ENCODE measurements at places on chromosomes 5 and 9. TPM values are rescaled to one million over a fixed set of nuclear protein-coding genes. Genes with fewer than 3 reads are reported as not detected.

GRCh38 chr5:3265131-3265885, 330.3 kb upstream of the IRX1 start:
- no peak for DNase-seq

DNA sequence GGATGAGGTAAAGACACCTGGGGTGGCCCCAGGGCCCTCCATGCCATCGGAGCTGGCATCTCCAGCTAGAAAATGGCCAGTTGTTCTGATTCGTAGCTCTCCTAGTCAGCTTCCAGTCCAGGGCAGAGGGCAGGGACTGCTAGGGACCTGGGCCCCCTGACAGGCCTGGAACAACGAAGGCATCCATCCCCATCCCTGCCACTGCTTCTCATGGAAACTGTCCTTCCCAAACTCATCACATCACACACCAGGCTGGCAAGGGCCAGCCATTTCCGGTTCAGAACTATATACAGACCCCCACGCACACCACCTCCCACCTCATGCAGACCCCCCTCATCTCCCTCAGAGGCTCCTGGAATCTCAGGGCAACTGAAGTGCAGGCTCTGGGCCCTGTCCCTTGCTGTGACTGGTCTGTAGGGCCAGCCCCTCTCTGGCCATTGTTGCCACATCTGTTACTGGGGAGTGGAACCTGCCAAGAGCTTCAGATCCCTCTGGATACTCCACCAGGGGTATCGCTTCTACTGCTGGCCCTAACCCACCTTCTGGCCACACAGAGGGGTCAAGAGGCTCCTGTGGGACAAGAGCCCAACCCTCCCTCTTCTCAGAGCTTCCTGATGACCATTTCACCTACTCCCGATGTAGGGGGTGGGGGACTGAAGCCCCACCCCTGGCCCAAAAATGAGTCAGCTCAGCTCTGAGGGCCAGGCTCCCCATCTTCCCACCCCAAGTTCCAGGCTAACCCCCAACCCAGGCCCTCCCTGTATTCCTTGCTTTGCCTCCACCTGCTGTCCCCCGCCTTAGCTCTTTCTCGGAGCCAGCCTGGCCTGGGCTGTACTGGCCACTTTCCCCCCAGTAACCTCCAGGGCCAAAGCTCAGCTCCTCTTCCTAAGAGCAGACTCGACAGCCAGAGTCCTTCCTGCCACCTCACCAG, 1.2 kb upstream of the MZB1 start:
- no peak for DNase-seq

GRCh38 chr5:29972597-29972996, 1220.9 kb upstream of the CDH6 start:
- no peak for DNase-seq

The ADGRD2 gene
- not detected for total RNA-seq

DNA sequence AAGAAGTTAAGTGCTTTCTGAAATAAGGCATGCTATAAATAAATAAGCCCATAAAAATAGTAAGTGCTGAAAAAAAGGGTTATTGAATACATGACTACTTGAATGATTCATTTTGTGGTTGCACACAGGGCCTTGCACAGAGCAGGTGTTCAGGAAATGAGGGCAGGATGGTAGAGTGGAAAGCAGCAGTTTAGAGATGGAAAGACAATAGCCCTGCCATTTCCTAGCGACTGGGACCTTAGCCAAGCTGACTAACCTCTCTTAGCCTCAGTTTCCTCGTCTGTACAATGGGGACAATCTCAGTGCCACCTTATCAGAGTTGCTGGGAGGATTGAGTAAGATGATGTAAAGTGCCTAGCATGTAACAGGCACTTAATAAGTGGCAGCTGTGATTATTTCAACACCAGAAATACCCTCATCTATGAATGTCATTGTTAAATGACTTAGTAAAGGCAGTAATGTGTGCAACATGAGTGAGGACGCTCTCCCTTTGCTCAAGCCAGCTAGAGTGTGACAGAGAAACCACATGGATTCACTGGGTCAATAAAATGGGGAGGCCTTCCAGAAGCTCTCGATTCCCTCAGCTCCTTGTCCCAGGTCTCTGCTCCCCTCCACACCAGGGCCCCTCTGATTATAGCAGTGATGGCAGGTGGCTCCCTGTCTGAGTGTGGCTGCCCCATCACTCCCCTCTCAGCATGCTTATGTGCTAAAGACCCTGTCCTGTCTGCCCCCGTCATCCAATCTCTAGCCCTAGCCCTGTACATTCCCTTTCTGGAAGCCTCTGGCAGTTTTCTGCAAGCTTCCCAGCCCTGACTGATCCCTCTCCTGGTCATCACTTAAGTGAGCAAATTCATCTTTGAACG, 16.0 kb upstream of the PHF19 start:
- no peak for DNase-seq

- DNase-seq = no peak
Observed at GRCh38 chr9:18473652-18474279, at the start of gene ADAMTSL1. Gene ADAMTSL1, plus strand, starts transcription at chr9:18474153. Its CDS starts 80 bp downstream, at chr9:18474233.

The IL4 gene
- total RNA-seq = not detected

The ADAMTS13 gene
- total RNA-seq = 0.40 TPM

The C8G gene
- not detected for total RNA-seq

DNA sequence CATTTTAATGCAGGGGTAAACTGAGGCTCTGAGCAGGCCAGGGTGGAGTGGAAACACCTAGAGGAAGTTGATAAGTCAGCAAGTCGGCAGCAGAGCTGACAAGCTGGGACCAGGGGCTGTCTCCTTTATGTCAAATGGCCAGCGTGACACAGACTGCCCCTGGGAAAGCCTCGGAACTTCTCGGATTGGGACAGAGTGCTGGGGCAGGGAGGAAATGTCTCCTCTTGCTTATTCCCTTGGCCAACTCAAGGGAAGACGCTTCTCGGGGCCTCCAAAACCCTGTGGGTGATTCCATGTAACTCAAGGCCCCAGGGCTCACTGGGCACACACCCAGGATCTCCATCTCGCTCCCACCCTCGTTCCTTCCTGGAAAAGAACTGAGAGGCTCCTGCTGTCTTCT, 25.4 kb upstream of the ANXA6 start:
- no peak for DNase-seq

DNA sequence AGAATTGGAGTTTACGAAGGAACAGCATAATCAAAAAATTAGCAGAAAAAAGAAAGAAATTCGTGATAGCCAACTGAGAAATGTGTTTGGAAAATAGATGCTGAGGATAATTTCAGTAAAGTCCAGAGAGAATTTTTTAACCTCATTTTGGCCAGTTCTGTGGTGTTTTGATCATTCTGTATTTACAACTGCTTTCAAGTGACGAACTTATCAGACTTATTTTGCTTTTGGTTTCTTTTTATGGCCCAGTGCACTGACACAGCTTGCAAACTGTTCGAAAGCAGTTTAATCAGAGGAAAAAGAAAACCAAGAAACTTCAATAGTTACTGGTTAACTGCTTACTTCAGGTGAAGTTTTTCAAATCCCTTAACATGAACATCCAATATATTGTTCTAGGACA, 1.9 kb downstream of the SDHA start:
- no peak for DNase-seq

DNA sequence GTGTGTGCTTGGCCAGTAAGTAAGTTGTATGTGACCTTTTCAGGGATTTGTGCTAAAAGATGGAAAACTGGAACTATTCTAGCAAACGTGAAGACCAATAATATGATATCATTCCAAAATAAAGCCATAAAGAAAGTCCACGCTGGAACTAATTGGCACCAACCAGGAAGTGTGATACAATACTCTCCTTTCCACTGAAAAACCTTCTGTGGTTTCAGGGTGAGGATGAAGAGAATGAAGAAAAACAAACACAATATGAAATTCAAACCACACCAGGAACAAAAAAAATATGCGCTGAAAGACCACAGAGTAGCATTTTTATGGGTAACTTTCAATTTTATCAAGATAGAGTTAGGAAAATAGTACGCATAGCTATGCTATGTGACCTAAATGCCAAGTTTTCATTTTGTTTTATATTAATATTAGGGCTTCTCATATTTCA, 105.8 kb downstream of the EFNA5 start:
- DNase-seq = no peak

GRCh38 chr9:5352637-5353248, 13.1 kb upstream of the RLN1 start:
- no peak for DNase-seq

DNA sequence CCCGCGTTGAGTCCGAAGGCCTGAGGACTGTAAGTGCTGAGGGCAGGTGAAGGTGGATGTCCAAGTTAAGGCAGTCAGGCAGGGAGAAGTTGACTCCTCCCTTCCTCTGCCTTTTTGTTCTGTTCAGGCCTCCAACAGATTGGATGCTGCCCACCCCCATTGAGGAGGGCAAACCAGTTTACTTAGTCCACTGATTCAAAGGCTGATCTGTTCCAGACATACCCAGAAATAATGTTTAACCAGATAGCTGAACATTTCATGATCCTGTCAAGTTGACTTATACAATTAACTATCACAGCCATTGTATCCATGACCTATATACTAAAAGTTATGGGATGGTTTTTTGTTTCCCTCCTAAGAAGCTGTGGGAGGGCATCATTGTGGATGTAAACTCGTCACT, 8.3 kb upstream of the TEX48 start:
- DNase-seq = no peak

GRCh38 chr5:88952996-88953643, 70.1 kb upstream of the MEF2C start:
- DNase-seq = no peak

DNA sequence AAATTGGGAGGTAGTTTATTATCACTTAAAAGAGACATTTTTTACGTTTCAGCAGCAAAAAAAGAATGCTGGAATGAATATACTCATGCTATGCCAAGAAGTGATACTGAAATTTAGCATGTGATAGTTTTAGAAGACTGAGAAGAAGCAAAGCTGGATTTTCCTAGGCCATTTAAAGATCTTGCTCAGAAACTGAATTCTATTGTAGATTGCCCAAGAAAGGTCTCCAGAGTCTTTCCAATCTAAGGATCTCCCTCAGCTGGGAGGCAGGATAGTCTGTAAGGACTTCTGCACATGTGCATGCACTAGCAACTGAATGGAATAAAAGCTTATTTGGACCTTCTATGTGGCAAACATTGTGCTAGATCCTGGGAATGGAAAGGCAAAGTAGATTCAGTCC, 334.5 kb downstream of the DTWD2 start:
- DNase-seq = no peak

The ZBTB26 gene
- 8.2 TPM for total RNA-seq

DNA sequence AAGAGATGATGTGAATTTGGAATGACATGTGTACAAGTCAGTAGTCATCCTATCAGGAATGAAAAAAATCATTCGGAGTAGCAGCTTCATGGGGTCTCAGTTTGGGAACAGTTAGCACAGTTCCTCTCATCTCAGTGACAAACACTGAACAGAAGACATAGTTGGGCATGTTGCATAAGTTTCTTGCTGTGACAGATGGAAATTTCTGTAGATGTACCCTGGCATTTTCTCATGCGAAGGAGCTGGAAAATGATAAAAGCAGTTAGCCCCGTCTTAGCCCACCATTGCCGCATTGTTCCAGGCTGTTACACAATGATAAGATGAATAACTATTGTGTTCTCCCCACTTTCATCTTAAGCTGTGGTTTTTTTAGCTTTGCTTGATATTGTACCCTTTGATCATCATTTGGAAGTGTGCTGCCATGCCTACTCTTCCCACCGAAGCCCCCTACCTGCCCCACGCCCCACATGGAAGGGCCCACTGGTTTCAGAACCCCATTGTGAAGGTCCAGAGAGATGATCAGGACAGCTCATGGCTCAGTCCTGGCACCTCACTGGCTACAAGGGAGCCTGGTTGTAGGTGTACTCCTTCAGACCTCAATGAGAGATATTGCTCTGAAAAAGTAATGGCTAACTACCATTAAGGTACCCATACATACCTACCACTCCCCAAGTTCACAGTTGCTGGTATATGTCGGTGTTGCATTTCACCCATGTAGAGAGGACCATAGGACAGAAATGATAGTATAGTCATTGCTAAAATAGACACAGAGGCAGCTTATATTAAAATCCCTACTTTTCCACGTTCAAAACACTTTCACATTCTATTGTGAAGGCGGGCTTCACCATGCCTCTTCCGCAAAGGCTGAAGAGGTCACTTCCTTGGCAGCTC, 38.8 kb downstream of the SFXN1 start:
- DNase-seq = no peak

DNA sequence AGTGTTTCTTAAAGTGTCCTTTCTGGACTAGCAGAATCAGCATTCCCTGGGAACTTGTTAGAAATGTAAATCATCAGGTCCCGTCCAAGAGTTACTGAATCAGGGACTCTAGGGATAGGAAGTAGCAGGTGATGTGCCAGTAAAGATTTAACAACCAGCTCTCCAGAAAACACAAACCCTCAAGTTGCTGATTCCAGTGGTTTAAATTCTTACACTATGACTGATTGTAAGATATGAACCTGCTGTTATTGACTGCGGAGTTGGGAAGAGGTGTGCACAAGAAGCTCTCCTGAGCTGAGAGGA, 39.1 kb upstream of the BASP1 start:
- DNase-seq = no peak

DNA sequence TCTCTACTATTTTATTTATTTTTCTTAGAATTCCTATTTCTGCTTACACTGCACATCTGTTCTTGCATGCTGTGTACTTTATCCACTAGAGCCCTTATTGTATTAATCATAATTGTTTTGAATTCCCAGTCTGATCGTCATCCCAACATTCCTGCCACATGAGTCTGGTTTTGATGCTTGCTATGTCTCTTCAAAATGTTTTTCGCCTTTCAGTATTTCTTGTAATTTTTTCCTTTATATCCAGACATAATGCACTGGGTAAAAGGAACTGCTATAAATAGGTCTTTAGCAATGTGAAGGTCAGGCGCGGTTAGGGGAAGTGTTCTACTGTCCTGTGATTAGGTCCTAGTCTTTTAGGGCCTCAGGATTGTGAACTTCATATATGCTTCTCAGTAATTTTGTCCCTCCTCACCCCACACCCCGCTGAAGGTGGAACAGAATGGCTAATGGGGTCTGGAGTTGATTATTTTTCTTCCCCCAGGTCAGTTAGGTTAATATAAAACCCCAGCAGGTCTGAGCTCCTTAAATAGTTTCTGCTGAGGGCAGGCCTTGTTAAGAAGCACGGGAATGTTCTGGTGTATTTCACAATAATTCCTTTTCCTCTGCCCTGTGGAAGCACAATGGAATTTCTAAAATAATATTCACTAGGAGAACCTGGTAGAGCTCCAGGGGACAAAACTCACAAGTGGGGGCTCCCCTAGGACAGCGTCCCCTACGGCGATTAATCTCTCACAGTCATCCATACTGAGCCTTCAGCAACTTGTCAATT, 146.6 kb upstream of the TUT7 start:
- DNase-seq = no peak
